ENCODE measurements at places on chromosomes 16 and 17. TPM values are rescaled to one million over a fixed set of nuclear protein-coding genes. Genes with fewer than 3 reads are reported as not detected.

DNA sequence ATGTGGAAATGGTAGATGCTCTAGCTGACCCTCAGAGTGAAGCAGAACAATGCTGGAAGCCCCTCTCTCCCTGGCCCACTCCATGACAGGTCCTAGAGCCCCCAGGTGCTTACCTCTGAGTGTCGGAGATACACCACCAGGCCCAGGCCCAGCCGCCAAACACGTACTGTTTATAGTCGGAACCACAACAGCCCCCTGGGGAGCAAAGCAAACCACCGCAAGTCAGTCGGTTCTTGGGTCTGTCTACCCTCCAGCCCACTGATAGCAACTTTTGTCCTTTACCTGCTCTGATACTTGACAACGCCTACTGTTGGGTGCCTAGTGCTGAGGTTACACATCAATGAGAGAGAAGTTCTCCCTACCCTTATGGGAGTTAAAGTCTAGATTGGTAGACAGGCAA lies 8.7 kb downstream of the FLOT2 start:
- no peak for DNase-seq

DNA sequence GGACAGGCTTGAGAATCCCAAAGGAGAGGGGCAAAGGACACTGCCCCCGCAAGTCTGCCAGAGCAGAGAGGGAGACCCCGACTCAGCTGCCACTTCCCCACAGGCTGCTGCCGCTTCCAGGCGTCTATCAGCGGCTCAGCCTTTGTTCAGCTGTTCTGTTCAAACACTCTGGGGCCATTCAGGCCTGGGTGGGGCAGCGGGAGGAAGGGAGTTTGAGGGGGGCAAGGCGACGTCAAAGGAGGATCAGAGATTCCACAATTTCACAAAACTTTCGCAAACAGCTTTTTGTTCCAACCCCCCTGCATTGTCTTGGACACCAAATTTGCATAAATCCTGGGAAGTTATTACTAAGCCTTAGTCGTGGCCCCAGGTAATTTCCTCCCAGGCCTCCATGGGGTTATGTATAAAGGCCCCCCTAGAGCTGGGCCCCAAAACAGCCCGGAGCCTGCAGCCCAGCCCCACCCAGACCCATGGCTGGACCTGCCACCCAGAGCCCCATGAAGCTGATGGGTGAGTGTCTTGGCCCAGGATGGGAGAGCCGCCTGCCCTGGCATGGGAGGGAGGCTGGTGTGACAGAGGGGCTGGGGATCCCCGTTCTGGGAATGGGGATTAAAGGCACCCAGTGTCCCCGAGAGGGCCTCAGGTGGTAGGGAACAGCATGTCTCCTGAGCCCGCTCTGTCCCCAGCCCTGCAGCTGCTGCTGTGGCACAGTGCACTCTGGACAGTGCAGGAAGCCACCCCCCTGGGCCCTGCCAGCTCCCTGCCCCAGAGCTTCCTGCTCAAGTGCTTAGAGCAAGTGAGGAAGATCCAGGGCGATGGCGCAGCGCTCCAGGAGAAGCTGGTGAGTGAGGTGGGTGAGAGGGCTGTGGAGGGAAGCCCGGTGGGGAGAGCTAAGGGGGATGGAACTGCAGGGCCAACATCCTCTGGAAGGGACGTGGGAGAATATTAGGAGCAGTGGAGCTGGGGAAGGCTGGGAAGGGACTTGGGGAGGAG lies at the start of gene CSF3:
CSF3 (plus strand) TSS at position 436 of the 993 bp plus-strand sequence; CDS start at position 471, 35 bp downstream.
- DNase-seq = no peak

DNA sequence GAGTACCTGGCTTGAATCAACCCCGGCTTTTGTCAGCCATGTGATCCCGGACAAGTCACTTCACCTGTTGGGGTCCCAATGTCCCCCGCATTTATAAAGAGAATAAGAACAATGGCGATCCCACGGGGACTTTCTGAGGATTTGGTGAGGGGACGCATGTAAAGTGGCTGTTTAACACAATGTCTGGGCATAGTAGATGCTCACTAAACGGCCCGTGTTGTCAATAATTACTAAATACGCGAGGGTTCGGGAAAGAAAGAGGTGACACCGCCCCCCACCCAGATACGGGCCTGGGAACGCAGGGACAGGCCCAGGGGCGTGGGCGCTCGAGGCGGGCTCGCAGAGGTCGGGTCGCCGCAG lies 1.8 kb downstream of the SYNGR3 start:
- no peak for DNase-seq

- DNase-seq = no peak
Measured at GRCh38 chr17:78359321-78359996, 418 bp downstream of the SOCS3 start.

- DNase-seq = no peak
Measured at GRCh38 chr16:82523815-82524214, 103.0 kb upstream of the CDH13 start.

DNA sequence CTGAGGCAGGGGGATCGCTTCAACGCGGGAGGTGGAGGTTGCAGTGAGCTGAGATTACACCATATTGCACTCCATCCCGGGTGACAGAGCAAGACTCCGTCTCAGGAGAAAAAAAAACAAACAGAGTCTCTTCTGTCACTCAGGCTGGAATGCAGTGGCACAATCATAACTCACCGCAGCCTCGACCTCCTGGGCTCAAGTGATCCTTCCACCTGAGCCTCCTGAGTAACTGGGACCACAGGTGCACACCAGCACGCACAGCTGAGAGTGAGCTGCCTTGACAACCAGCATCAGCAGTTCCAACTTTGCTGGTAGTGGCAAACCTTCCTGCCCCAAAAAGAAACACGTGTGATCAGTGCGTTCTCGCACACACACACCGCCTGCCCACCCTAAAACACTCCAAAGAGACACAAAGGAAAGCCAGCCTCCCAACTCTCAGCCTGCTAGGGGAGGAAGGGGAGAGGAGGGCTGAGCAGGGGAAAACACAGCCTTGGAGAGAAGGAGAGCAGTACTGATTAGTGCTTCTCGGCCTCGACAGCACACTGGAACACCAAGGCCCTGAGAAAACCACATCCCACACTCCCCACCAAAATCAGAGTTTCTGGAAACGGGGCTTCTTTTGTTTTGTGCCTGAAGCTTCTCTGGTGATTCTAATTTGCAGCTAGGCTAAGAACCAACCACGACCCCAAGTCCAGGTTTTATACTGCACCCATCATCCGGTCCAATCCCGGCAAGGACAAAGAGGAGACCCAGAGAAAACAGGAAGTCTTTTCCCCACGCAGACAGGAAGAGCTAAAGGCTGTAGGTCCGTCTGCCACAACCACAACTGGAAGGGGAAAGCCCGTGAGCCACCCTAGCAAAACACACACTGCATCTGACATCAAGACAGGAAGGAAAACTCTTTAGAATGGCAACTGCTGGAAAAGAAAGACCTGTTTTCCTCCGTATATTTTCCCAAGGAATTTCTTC lies 28.8 kb downstream of the ZCCHC14 start:
- DNase-seq = peak; percentile 45

DNA sequence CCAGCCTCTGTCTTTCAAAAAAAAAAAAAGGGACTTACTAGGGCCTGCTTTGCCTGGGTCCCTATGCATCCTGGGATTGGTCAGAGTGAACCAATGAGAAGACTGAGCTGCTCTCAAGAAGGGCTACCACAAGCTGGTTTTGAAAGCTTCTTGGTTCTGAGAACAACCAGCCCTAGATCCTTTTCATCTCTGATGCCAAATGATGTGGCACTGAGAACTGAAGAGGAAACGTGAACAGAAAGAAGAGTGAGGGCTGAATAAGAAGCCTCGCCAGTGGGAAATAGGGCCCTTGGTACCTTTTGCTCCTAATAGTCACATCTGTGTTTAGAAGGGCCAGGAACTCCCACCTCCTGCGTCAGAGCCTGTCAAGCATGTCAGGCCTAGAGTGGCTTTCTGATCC lies 10.7 kb downstream of the TACO1 start:
- DNase-seq = no peak

DNA sequence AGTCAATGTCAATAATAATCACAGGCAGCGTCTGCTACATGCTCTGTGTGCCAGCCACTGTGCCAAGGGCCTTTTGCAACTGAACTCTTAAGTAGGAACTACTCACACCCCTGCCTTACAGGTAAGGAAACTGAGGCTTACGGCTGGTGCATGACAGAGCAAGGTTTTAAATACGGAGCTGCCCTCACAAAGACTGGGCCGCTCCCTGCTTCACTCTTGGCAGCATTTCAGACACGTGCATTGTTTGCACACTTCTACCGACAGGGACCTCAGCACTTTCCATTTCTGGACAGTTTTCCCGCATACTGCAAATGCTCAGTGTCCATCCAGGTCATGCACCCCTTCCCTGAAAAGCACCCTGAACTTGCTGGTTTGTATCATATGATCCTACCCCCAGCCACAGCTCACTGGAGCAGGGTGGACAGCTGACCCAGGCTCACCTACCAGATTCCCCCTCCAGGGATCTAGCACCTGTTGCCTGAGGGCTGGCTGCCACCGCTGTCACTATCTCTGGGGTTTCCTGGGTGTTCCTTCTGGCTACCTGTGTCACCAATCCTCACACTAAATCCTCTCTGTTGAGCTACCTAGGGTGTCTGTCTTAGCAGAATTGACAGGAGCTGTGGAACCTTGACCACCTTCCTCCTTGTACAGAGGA lies 142.9 kb downstream of the C16orf78 start:
- no peak for DNase-seq

DNA sequence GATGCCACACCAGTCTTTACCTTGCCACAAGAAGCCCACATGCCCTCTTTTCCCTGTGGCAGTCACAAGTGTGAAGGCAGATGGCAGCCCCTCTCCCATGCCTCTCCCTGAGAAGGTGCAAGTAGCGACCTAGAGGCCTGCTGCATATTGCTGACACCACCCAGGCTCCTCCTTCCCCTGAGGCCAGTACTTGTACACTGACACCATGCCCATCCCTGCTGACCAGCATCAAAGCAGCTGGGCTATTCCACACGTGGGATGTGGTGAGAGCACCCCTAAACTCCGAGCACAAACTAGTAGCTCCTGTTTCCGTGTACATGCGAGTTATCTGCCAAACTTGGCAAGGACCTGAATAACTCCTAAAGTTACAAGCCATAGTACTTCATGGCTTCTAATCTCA lies 149.4 kb downstream of the AATF start:
- DNase-seq = no peak

DNA sequence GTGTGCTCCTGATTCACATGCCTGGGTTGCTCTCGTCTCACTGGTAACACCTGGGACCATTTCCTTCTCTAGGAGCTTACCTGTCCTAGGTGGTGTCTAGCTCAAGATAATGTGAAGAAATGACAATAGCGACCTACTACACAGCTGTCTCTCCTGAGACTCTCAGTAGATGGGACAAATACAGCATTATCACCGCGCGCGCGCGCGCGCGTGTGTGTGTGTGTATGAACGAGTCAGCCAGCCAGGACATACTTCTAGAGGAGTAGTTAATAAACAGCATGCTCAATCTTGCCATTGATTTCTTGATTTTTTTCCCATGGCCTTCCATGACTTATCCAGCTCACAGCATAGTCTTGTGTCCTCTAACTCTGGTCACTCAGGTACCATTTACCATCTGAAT lies 268.6 kb downstream of the PHKB start:
- DNase-seq = no peak

DNA sequence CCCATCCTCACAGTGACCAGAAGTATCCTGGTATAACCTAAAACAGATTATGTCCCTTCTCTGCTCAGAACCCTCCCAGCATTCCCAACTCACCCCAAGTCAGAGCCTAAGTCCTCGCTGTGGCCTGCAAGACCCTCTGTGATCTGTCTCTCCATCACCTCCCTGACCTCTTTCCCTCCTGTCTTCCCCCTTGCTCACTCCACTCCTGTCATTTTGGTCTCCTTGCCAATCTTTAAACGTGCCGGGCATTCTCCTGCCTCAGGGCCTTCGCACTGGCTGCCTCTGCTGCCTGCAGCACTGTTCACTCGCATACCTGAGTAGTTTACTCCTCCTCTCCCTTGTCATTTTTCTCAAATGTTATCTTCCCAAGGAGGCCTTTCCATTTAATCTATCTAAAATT lies 97.7 kb downstream of the GSG1L start:
- DNase-seq = no peak

GRCh38 chr17:81012574-81013447 lies 21.2 kb downstream of the CHMP6 start:
- DNase-seq = no peak

- DNase-seq = no peak
Measured at GRCh38 chr16:87581857-87582215, 20.5 kb upstream of the JPH3 start.

DNA sequence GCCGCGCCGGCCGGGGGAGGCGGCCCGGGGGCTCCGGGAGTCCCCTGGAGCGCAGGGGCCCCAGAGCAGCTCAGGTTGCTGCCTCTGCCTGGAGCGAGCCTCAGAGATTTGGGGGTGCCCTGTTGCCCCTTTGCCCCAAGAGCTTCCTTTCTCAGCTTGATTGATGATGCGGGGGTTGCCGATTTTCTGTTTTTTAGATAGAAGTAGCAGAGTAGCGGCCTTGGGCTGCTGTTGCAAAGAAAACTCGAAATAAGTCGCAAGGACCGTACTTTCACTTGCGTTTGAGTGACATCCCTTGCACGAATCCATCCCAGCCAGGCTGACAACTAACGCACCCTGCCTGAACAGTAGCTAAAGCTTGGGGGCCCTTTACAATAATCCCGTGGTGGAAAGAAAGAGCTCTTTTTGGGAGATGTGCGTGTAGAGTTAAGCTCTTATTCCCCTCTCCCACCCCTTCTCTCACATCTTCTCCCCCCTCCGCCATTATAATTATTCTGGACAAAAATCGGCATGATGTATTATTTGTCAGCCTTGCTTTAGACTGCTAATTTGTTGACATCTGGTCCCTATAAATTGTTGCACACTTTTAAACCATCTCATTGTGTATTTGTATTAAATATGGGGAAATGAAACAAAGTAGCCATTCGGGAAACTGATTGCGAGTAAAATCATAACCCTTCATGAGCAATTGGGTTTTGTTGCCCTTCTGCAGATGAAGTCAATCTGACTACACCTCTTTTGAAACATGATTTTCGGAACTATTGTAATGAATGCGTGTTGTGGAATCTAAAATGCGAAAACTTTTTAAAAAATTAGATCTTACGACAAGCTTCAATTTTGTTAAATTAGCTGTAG lies 873 bp downstream of the USP10 start:
- DNase-seq = peak; percentile 41

DNA sequence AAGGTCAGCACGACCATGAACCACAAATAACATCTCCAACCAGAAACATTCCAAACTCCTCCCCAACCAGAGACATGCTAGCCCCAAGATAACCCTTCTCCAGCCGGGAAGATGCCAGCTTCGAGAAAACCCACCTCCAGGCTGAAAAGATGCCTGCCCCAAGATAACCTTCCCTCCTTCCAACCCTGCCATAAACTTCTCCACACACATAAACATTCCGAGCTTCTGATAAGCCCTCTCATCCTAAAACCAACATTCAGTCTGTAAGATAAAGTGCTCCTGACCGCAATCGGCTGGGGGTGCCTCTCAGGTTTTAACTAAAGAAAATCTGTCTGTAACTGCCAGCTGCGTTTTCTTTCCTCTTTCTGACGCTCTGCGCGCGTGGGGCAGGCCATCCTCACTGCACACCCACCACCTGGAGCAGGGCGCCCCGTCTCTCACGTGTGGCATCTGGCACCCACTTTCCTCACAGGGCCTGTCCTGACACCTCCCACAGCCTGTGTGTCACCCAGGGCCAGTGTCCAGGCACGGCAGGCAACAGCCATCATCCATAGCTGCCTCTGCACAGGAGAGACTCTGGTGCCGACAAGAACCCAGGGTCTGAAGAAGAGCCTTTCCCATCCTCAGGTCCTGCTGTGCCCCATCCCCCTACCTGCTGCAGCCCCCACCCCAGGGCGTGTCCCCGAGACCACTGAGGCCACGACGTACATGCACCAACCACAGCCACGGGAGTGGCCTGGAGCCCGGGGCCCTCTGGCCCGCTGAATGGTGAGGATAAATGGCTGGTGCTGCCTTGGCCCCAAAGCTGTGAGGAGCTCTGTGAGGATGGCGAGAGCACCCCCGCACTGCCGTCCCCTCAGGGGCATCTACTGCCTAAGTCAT lies 3.7 kb downstream of the TEPSIN start:
- no peak for DNase-seq

GRCh38 chr17:79255456-79255855 lies 180.8 kb downstream of the ENGASE start:
- DNase-seq = no peak

The KCNJ2 gene
- not detected for total RNA-seq
